Activated CD4-positive, alpha-beta memory T cell treated with anti-CD3 and anti-CD28 coated beads, Interleukin-2, amount 10 ng/mL, durations not matched to agents 7 days and 5 days (primary cell): ENCODE measurements at places on chromosomes 16 and 17. TPM values are rescaled to one million over a fixed set of nuclear protein-coding genes. Genes with fewer than 3 reads are reported as not detected.

TNFRSF13B gene
- not detected for total RNA-seq

MPP3 gene
- not detected for total RNA-seq

SCNN1G gene
- total RNA-seq = not detected

KRT39 gene
- not detected for total RNA-seq

GFOD2 gene
- total RNA-seq = 14.9 TPM

SEZ6 gene
- not detected for total RNA-seq

OR2C1 gene
- total RNA-seq = not detected

KRTAP9-3 gene
- total RNA-seq = not detected

NOG gene
- 0.25 TPM for total RNA-seq

SPNS2 gene
- total RNA-seq = 0.60 TPM

ABCA10 gene
- 1.1 TPM for total RNA-seq

PMP22 gene
- not detected for total RNA-seq

RAMP2 gene
- not detected for total RNA-seq

ANKFN1 gene
- not detected for total RNA-seq

HCRT gene
- not detected for total RNA-seq

IRX3 gene
- 1.2 TPM for total RNA-seq

FGF11 gene
- total RNA-seq = 8.9 TPM

TXNL4B gene
- total RNA-seq = 15.3 TPM

CD300E gene
- not detected for total RNA-seq

MMP25 gene
- 112 TPM for total RNA-seq

POLR2A gene
- 172 TPM for total RNA-seq

CSF3 gene
- total RNA-seq = not detected

BRIP1 gene
- total RNA-seq = 20.1 TPM

CDIP1 gene
- 30.7 TPM for total RNA-seq

KRTAP4-6 gene
- total RNA-seq = not detected

KCNH4 gene
- 0.05 TPM for total RNA-seq

SGSH gene
- 61.1 TPM for total RNA-seq

SNTB2 gene
- total RNA-seq = 23.3 TPM

RASL10B gene
- 0.33 TPM for total RNA-seq

KRT25 gene
- total RNA-seq = not detected

KRTAP4-3 gene
- not detected for total RNA-seq

IRX5 gene
- 0.38 TPM for total RNA-seq

KRTAP4-5 gene
- not detected for total RNA-seq

SLC16A13 gene
- total RNA-seq = 28.9 TPM

MMP28 gene
- not detected for total RNA-seq

CTU2 gene
- 16.5 TPM for total RNA-seq

RMI2 gene
- total RNA-seq = 46.6 TPM

PROCA1 gene
- 7.4 TPM for total RNA-seq

NPIPB8 gene
- 0.30 TPM for total RNA-seq

IRF8 gene
- total RNA-seq = 4.9 TPM

EPX gene
- not detected for total RNA-seq

MCRIP1 gene
- total RNA-seq = 37.1 TPM

APOH gene
- not detected for total RNA-seq

CD300H gene
- not detected for total RNA-seq

HSD17B1 gene
- 0.76 TPM for total RNA-seq

CORO1A gene
- total RNA-seq = 1,754 TPM

KCTD19 gene
- total RNA-seq = 0.20 TPM
